ENCODE measurements at places on chromosomes 6 and 20. TPM values are rescaled to one million over a fixed set of nuclear protein-coding genes. Genes with fewer than 3 reads are reported as not detected.

DNA sequence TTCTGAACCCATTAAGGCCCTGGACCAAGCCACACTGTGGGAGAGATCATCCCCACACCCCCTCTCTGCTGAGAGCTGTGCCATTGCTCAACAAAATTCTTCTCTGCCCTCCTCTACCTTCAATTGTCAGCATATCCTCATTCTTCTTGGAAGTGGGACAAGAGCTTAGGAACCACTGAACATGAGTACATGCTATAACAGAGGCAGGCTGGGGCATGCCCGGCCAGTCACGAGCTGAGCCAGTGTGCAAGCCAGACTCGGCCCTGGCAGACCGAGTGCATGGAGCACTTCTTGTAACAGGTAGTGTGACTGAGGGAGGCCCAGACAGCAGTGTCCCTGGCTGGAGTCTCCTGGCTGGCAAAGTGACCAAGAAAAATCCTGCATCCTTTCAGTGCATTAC is 149.2 kb downstream of the MOXD1 start:
- DNase-seq = no peak

- DNase-seq = no peak
Measured at GRCh38 chr6:170423814-170424603, 117.5 kb downstream of the FAM120B start.

DNA sequence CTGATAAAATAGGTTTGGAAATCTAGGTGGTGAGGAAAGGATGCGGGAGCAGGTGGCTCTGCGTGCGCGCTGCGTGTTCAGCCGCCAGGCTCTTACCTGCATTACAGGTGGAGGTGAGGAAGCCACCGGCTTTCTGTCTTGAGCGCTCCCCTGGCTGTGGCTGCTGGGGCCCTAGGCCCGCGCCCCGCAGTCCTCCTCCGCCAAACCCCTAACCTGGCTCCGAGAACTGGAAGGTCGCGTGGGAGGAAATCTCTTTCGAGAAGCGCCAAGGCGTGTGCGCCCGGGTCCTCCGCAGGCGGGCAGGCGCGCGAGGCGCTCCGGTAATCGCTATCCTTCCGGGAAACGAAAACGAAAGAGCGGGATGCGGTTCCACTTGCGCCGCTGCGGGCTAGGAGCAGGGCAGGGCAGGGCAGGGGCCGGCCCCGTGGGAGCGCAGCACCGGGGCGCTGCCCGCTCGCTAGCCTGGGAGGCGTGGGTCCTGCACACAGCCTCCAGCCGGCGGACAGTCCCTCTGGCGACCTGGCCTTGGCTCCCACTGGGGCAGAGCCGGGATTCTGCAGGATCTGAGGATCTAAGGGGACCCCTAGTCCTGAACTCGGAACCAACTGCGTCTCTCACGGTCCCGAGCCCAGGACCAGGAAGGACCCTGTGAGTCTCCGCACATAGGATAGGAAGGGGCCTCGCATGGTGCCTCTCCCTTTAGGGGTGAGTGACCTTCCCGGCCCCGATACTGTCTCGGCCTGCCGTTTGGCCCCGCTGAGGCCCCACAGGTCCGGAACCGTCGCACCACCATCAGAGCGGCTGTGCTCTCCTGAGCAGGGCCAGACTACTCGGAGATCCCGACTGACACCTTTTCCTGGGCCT is at the start of gene ETV7:
ETV7 (minus strand) TSS at position 230 of the 864 bp plus-strand sequence; CDS start at position 102, 128 bp downstream.
- peak; percentile 40 for DNase-seq

DNA sequence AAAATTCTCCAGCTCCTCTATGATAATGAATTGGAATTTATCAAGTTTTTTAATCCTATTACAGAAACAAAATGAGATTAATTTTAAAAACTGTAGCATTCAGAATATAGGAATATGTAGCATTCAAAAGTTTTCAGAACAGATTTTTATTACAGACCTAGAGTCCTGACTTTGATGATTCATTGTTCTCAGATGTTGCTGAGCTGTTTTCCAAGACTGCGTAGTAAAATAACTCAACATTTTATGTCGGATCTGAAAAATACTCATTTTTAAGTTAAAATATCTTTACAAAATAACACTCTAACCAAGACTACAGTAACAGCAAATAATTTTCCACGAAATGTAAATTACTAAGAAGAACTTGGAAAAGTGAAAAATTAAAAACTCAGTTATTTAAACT is 67.1 kb downstream of the SYCP2 start:
- DNase-seq = no peak

GRCh38 chr6:88366672-88367071 is 200.5 kb upstream of the CNR1 start:
- DNase-seq = no peak

DNA sequence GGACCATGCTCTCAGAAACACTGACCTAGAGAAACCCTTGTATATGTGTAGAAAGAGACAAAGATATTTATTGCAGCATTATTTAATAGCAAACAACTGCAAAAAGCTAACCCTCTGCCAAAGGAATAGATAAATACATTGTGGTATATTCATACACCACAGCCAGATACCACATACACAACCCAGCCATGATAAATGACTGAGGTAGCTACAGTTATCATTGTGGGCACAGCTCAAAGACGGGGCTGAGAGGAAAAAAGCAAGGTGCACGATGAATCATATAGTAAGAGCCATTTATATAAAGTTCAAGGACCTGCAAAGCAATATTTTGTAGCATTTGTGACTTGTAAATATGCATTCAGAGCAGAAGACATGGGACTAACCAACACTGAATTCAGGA is 30.8 kb downstream of the RSPO4 start:
- no peak for DNase-seq

- DNase-seq = no peak
Measured at GRCh38 chr6:1504465-1504864, 105.2 kb upstream of the FOXC1 start.

DNA sequence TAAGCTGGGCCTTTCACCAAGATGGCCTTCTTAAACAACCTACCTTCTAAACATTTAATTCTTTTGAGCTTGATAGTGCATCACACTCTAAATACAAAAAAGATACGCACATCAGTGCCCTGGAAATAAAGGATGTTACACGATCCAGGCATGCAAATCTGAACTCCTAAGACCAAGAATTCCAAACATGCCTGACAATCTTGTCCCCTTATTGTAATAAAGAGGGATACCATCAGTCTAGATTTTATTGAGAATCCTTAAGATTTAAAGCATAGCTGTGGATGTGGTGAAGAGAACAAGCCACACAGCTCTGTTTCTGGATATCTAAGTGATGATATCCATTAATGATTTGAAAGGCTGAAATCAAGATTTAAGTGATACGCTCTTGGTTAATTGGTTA is 13.0 kb downstream of the ZNF451 start:
- no peak for DNase-seq

- no peak for DNase-seq
Measured at GRCh38 chr6:98323605-98324004, 510.8 kb upstream of the POU3F2 start.

- no peak for DNase-seq
Measured at GRCh38 chr20:3350422-3350821, 57.0 kb downstream of the DNAAF9 start.

GRCh38 chr20:11891077-11891775 is 26.5 kb upstream of the BTBD3 start:
- DNase-seq = peak; percentile 79

- peak; percentile 70 for DNase-seq
Measured at GRCh38 chr6:42453654-42454427, 2.1 kb upstream of the TRERF1 start.

DNA sequence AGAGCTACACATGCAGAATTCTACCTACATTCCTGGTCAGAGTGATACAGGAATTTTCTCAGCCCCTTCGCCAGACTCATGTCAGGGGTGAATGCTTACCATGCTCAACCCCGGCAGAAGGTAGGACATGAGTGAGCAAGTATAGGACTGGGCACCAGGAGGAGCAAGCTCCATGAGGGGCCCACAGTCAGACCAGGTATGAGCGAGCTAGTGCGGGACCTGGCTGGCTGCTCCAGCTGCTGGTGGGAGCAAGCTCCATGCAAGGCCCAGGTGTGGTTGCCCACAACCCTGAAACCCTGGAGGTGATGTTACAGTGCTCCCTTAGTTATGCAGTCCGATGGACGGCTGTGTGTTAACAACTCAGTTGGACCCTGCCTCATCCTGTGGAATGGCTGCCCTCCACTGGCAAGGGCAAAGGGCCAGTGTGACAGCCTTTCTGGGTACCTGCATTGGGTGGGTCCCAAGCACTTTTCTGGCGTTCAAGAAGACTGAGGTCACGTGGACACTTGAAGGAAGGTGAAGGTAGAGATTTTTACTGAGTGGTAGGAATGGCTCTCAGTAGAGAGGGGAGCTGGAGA is 503.5 kb upstream of the CITED2 start:
- no peak for DNase-seq

DNA sequence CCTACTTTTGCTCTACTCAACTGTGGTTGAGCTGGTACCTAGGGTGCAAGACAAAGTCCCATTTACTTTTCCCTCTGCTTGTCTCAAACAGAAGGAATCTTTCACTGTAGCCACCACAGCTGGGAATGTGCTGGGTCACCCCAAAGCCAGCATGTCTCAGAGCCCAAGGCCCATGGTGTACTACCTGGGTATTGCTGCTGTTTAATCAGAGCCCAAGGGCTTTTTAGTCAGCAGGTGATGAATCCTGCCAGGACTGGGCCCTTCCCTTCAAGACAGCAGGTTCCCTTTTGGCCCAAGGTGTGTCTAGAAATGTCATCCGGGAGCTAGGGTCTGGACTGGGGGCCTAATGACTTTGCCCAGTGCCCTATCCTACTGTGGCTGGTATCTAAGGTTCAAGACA is 249.8 kb downstream of the HDGFL1 start:
- no peak for DNase-seq

DNA sequence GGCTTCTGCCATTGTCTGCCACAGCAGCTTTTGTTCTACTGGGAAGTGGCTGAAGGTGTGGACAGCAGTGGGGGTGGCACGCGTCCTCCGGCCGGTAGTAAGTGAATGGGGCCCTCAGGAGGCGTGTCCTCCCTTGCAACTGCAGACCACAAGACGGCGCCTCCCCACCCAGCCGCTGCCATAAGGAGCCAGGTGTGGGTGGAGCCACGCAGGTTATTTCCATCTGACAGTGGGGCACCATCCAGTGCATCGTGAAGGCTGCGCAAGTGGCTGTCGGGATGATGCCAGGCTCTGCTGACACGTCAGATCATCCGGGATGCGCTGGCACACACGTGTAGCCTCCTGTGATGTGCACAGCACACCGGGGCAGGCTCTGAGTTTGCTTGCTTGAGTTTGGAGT is 379.7 kb downstream of the CDH4 start:
- no peak for DNase-seq

- DNase-seq = no peak
Measured at GRCh38 chr6:144696610-144697368, 411.7 kb downstream of the UTRN start.

- no peak for DNase-seq
Measured at GRCh38 chr20:36916199-36916598, 35.3 kb downstream of the SAMHD1 start.

DNA sequence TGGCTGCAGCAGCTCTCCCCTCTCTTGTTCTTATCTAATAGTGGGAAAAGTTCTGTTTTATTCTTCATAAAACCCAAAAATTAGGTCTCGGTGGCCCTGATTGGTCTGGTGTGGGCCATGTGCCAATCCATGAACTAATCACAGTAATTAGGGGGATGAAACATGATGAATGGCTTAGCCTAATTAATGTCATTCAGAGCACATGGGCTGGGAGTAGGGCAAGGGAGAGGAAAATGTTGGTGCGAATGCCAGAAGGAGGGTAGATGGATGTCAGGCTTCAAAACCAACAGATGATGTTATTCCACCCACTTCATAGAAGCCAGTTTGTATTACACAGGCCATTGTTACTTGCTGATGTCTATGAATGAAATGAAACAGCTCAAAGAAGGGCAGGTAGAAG is 46.5 kb downstream of the PLEKHG1 start:
- DNase-seq = no peak

SLC32A1 gene
- not detected for total RNA-seq

CDH26 gene
- 1.6 TPM for total RNA-seq

TRDN gene
- 470 TPM for total RNA-seq

SAMD3 gene
- total RNA-seq = 0.32 TPM

SLA2 gene
- total RNA-seq = 0.47 TPM

SIRPB2 gene
- 3.5 TPM for total RNA-seq

ZKSCAN3 gene
- total RNA-seq = 4.7 TPM

KIF13A gene
- total RNA-seq = 59.5 TPM

Data from left ventricle myocardium superior (tissue), 1 donor.